ENCODE measurements at places on chromosomes 12 and 14. TPM values are rescaled to one million over a fixed set of nuclear protein-coding genes. Genes with fewer than 3 reads are reported as not detected.

DNA sequence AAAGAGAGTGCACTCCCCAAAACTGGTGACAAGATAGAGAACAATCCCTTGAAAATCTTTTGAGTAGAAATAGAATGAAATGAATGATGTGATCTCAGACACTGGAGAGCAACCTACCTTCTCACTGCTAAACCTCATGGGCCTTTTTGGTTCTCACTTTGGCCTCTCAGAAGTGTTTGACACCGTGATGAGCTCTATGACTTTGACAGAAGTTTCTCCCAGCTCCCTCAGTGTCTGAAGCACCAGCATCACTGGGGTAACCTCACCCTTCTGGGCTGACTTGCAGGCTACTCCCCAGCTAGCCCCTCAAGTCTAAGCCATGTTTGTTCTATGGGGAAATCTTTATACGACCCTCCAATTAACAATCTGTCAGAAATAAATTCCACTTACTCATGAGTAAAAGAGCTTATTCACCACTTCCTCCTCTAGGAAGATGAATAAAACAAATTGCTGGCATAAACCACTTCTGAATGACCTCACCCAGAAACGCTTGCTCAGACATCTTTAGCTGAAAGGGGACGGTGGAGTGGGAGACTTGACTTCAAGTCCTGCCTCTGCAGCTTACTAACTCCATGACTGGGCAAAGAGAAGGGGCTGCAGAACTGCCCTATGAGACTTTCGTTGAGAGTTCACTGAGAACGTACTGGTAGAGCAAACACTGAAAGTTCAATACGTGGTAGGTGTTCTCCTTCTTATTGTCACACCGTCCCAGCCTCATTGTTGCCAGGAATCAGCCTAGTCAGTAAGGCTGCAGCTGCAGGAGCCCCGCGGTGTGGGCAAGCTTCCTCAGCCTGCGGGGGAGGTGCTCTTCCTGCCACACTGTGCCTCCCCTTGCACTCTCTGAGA is 46.5 kb downstream of the ST8SIA1 start:
- no peaks in the 10 kb centered on the region for H3K36me3 ChIP-seq
- no peak overlapping the region for H3K4me3 ChIP-seq
- no peak overlapping the region for H3K27ac ChIP-seq

GRCh38 chr14:99590746-99591555 is 13.1 kb downstream of the CCDC85C start:
- no peak overlapping the region for H3K4me3 ChIP-seq
- no peak overlapping the region for H3K27ac ChIP-seq
- no peaks in the 10 kb centered on the region for H3K4me1 ChIP-seq
- no peak for DNase-seq
- no peaks in the 10 kb centered on the region for H3K27me3 ChIP-seq

DNA sequence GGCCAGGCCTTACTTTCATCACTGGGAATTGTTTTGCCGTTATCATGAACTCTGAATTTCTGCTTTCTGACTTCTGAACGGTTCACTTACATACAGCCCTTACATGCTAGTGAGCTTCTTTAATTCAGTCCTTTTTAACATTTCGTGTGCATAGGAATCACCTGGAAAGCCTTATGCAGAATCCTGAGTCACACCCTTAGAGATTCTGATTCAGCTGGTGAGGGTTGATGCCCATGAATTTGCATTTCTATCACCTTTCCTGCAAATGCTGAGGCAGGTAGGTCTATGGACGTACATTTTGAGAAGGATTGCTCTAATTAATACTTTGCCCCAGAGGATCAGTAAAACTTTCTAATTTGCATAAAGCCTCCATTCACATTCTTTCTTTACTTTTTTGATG is 44.0 kb downstream of the PPHLN1 start:
- H3K36me3 ChIP-seq = no peaks in the 10 kb centered on the region
- no peak overlapping the region for H3K27ac ChIP-seq
- no peak for DNase-seq
- H3K4me1 ChIP-seq = peaks cover 6% of the 10 kb centered on the region

GRCh38 chr12:13390381-13390861 is 193.9 kb downstream of the EMP1 start:
- no peaks in the 10 kb centered on the region for H3K27me3 ChIP-seq
- no peak for DNase-seq
- no peak overlapping the region for H3K4me3 ChIP-seq
- no peak overlapping the region for H3K27ac ChIP-seq
- H3K4me1 ChIP-seq = no peaks in the 10 kb centered on the region
- no peaks in the 10 kb centered on the region for H3K36me3 ChIP-seq

DNA sequence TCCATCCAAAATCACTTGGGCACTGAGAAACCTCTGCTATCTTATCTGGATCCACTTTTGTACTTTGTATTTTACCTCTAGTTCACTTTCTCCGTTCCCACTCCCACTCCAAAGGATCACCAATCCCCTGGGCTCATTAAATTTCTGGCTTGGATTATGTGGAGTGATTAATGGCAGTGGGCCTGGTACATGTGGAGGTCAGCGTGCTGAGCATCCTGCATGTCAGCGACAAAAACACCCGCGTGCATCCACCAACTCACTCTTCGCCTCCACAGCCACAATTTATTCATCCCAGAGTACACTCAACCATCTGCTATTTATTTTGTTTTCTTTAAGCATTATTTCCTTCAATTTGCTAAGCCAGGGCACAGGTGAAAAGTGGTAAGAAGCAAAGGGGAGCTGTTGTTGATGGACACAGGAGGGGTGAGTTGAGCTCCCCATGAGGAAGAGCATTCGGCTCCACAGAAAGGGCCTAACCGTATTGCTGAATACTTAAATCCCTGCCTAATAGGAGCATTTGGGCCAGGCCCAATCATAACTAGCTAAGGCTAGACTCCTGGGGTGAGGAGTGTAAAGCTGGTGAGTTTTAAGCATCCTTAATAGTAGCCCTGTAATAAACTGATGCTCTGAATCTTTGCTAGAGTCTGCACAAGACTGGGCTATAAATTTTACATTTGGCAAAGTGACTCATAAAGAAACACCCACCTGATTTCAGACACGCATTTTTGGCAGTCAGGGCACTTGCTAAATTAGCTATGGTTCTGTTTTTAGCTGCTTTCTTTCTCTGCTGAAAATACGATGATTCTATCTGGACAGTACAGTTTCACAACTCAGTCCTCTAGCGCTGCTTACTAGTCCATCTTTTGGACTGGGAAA is 137.8 kb downstream of the SLC25A21 start:
- H3K27me3 ChIP-seq = no peaks in the 10 kb centered on the region
- H3K4me1 ChIP-seq = no peaks in the 10 kb centered on the region

Gene GARIN6
- total RNA-seq = not detected

Gene RNASE9
- total RNA-seq = not detected

Gene OR4M1
- total RNA-seq = not detected
